ENCODE measurements at places on chromosomes 12 and 14.

DNA sequence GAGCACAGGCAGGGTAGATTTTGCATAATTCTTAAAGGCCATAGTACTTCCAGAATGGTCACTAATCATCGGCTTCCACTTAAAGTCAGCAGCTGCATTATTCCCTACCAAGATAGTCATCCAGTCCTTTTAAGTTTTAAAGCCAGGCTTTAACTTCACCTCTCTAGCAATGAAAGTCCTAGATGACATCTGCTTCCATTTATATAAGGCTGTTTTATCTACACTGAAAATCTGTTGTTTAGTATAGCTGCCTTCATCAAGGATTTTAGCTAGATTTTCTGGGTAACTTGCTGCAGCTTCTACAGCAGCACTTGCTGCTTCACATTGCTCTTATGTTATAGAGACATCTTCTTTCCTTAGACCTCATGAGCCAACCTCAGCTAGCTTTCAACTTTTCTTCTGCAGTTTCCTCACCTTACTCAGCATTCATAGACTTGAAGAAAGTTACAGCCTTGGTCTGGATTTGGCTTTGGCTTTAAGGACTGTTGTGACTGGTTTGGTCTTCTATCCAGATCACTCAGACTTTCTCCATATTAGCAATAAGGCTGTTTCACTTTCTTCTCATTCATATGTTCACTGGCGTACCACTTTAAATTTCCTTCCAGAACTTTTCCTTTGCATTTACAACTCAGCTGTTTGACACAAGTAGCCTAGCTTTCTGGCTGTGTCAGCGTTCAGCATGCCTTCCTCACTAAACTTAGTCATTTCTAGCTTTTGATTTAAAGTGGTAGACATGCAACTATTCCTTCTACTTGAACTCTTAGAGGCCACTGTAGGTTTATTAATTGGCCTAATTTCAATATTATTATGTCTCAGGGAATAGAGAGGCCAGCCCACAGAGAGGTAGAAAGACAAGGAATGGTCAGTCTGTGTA lies 209.9 kb upstream of the GARIN2 start:
- DNase-seq: no peak

- no peak for DNase-seq
Measured at GRCh38 chr12:27937768-27938167, 34.8 kb downstream of the PTHLH start.

DNA sequence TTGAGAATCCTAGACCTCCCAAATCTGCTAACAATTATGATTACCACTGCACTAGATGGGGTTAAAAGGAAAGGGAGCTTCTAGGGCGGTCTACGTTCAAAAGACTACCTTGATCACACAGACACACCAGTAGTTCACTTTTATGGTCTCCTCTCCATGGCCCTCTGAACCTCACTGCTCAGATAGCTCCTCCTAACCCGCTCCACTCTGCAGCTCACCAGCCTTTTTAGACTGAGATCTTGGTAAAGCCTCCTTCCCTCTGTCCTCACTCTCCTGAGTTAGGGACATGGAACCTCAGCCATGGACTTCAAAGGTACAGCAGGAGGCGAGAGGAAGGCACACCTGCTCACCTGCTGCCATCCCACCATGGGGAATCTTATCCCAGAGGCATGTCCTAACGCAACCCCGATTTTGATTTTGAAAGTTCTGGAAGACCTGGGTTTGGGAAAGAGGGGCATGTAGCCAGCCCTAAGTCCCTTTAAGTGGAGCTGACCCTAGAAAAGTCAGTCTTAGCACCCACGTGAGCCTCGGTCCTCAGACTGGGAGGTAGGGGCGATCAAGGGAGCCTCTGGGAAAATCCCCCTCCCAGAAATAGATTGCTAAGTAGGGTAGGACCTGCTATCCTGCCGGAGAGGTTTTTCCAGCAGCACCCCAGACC lies 1.3 kb downstream of the ZNF219 start:
- DNase-seq: no peak

- DNase-seq: no peak
Measured at GRCh38 chr12:32134101-32134888, 27.6 kb downstream of the BICD1 start.

DNA sequence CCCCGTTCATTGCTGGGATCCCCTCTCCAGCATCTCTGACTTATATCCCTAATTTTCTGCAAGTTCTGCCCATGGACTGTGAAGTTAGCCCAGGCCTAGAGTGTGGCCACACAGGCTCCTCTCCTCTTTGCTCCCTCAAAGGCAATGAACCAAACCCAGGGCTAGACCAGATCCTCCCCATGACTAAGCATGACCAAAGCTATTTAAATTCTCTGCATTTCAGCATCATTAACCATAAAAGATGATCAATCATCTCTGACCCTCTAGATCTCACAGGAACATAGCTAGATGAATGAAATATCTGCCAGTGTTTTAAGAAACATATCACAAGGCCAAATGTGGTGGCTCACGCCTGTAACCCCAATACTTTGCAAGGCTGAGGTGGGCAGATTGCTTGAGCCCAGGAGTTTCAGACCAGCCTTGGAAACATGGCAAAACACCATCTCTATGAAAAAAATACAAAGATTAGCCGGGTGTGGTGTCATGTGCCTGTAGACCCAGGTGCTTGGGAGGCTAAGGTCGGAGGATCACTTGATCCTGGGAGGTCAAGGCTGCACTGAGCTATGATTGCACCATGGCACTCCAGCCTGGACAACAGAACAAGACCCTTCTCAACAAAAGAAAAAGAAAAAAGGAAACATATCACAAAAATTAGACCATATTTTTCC lies 2.2 kb upstream of the KRT3 start:
- DNase-seq: no peak

DNA sequence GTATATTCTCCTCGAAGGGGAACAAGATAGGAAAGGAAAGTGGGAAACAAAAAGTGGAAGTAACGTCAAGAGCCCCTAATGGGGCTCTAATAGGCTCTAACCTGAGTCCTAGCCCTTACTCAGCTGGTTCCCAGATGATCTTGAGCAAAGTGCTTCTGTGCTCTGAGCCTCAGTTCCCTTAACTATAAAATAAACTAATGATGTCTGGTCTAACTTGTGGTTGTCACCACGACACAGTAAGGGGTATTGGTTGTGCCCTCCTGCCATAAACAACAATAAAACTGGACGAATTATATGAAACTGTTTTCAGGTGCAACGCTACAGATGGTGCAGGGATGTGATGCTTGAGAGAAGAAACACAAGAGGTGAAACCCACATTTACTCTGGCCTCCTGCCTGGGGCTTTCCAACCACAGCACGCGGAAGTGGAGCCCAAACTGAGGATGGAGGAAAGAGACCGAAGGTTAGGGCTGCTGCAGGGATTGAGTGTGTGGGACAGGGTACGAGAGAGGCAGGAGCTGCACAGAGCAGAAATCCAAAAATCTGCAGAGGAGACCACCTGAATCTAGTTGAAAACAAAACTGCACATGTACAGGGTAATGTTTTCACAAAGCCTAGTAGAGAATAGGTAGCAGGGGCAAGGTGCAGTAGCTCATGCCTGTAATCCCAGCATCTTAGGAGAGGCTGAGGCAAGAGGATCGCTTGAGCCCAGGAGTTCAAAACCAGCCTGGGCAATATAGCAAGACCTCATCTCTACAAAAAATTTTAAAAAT lies 45.6 kb upstream of the BCL2L14 start:
- DNase-seq: no peak

GRCh38 chr14:21229821-21230220 lies 39.4 kb downstream of the HNRNPC start:
- DNase-seq: no peak

- DNase-seq: no peak
Measured at GRCh38 chr14:34693228-34693939, 21.0 kb downstream of the CFL2 start.

- no peak for DNase-seq
Measured at GRCh38 chr12:15584366-15585041, 204.7 kb downstream of the EPS8 start.

DNA sequence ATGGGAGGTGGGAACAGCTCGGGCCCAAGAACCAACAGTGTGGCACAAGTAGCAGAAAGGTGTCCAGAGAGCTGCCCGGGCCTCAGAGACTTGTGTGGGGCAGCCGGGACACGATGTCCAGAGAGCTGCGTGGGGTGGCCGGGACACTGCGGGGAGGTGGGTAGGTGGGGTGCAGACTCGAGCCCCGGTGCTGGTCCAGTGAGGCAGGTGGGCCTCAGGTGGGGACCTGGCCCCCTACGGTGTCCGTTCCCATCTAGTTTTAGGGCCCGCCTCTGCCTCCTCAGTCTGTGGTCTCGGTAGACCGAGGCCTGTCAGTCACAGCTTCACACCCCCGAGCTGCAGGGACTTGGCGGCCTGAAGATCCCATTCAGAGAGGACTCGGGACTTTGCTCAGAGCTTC lies 6.3 kb upstream of the FBRSL1 start:
- no peak for DNase-seq

- DNase-seq: no peak
Measured at GRCh38 chr12:119673634-119674033, 5.7 kb downstream of the PRKAB1 start.

DNA sequence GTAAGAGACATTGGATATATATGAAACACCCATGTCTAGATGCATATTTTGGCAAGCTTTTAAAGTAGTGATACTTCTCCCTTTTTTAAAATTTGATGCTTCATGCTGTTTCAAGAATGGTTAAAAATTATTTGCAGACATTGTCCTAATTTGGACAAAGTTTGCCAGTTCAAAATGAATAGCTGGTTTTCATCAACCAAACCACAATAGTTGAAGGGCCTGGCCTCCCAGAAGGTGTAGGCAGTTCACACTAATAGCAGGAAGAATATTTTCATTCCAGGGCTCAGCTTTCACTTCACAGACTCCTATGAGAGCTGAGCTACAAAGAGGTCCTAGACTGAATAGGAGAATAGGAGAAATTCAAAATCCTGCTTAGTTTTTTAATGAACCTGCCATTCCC lies 78.7 kb downstream of the STXBP6 start:
- no peak for DNase-seq

Measured in stimulated activated CD8-positive, alpha-beta memory T cell treated with anti-CD3 and anti-CD28 coated beads, Interleukin-15, amount 100 ng/mL, for 1 hour (primary cell).